ENCODE measurements at places on chromosomes 4 and X. TPM values are rescaled to one million over a fixed set of nuclear protein-coding genes. Genes with fewer than 3 reads are reported as not detected.

DNA sequence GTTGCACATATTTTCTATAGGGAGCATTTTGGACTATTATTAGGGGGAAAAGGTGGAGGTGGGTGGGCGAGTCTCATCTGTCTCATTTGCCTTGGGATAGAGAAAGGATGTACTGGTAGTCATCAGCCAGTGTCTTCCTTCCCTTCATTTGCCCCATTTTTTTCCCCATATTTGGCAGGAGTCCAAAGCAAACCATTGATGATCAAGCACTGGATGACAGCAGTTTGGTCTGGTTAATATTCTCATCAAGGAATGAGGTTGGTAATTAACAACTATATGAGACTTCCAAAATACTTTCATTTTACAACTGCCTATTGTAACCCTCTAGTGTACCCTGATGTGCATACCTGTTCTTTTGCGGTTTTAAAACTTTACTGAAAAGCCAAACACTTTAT, 22.6 kb upstream of the IGFBP7 start:
- no peak for DNase-seq

- DNase-seq: no peak
Measured at GRCh38 chr4:30842142-30842541, 122.0 kb downstream of the PCDH7 start.

GRCh38 chrX:13827298-13828090, 10.6 kb upstream of the GPM6B start:
- no peak for DNase-seq

DNA sequence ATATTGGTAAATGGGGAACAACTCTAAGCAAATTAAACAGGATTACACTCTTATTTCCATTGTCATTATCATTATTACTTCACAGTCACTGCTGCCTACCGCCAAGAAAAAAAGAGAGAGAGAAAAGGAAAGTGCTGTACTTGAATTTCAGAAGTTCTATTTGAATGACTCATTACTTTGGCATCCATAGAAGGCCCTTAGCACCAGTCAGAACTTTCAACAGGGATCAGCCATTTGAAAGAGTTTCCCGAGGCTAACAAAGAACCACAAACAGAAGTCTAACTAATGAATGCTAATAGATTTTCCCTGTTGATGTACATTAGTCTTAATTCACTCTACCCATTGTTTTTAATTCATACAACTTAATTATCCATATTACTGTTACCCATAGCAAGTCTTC, 116.3 kb downstream of the SHROOM4 start:
- no peak for DNase-seq

GRCh38 chr4:88524171-88524570, 595 bp upstream of the PYURF start:
- DNase-seq: no peak

GRCh38 chr4:108649863-108650211, 562 bp upstream of the OSTC start:
- no peak for DNase-seq

- DNase-seq: no peak
Measured at GRCh38 chrX:102067966-102068723, 57.3 kb upstream of the TCEAL2 start.

Gene SYP
- 2.1 TPM for total RNA-seq

Gene GAGE12E
- not detected for total RNA-seq
